ENCODE measurements at places on chromosomes 2 and 18.
A peak's percentile ranks its signal among the peaks of the same experiment; 100 is the strongest.

GRCh38 chr18:8912348-8913326, 189.9 kb upstream of the NDUFV2 start:
- DNase-seq = peak; percentile 5

DNA sequence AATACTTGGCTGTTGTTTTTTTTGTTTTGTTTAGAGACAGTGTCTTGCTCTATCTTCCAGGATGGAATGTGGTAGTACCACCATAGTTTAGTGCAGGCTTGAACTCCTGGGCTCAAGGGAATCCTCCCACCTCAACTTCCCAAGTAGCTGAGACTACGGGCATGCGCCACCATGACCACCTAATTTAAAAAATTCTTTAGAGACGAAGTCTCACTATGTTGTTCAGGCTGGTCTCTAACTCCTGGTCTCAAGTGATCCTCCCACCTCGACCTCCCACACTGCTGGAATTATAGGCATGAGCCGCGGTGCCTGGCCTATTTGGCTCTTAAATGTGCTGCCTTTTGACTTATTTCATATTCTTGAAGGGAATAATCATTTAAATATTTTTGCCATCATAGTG, 60.1 kb downstream of the PTPN4 start:
- no peak for DNase-seq

- peak; percentile 76 for DNase-seq
Observed at GRCh38 chr2:167196461-167197252, 308.4 kb downstream of the XIRP2 start.

DNA sequence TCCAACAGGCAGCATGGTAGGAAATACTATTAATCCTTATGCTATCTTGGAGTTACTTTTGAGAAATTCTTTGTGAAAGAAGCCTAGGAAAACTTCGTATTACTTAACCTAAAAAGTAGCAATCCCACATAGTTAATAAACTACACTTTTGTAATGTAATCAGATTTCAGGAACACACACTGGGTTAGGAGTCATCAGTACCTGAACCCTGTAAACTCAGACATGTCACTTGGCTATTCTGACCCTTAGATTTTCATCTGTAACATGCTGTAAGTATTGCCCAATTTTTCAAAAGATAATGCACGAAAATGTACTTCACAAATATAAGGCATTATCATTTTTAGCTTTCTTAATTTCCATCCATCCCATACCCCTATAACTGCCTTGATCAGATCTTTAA, 39.0 kb downstream of the KIDINS220 start:
- DNase-seq = no peak

DNA sequence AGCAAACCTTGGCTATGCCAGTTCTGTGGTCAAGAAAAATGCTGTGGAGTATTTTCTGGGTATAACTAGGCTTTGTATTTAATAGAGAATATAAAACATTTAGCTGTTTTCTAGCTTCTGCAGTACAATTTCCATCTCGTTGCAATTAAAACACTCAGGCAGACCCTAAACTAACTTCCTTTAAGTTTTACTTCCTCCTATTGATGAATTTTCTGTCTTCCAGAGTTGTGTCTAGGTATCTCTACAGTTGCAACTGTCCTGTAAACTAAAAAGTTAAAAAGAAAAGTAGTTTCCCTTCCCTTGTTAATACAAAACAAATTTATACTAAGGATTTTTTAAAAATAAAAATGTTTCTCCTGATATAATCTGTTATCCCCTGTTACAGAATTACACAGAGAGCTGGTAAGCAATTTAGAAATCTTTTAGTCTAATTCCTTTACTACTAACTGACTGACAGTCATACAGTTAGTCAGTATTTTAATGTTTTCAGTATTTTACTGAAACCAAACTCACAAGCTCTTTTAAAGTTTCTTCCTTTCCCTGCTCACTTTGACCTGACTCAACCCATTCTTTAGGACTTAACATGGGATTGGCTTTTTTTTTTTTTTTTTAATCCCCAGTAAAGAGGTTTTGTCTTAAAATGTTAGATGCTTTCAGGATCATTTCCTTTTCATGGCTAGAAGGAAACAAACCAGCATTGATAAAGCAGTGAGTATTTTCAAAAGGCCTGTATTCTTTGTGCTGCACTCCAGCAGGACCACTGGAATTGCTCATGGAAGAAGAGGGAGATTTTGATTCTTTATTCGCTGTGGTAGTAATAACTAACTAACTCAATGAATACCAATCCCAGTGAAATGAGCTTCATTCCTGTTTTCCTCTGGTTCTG, 22.9 kb downstream of the ITGAV start:
- no peak for DNase-seq

DNA sequence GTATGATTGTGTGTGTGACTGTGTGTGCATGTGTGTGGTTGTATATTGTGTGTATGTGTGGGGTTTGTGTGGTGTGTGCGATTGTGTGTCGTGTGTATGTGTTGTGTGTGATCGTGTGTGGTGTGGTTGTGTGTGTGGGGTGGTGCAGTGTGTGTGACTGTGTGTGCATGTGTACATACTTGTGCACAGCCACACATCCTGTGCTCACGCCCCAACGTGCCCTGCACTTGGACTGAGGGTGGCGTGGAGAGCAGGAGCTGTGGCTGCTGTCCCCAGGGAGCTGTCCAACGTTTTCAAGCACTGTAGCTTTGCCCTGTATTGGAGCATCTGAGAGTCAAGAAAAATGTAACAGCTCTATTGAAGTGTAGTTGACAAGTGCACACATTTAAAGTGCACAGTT, 243.2 kb upstream of the HDAC4 start:
- DNase-seq = no peak

DNA sequence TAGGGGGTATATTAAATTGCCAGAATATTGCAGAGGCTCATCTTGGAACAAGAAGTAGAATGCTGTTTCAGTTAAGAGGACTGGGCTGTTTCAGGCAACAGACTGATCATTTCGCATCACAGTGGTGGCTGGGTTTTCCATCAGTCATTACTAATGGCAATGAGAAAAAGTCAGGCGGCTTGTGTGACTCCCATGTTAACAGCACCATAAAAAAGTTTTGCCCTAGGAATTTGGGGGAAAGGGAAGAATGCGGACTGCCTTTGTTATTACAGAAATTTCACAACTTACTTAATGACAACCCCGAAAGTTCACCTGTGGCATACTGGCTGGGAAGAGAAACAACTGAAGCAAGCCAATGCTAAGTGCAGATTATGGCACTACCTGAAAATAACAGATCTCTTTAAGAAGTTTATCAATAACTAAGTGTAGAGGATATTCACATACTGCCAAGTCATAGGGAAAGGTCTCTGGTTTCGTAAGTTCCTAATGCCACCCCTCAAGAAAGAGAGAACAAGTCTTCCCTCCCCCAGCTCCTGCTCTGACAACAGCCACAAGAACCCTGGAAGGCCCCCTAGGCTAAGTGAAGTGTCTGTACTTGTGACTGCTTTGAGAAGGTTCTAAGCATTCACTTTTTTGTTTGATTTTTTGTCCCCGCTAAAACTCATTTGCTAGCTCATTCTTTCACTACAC, 40.5 kb upstream of the AP1S3 start:
- DNase-seq = no peak

DNA sequence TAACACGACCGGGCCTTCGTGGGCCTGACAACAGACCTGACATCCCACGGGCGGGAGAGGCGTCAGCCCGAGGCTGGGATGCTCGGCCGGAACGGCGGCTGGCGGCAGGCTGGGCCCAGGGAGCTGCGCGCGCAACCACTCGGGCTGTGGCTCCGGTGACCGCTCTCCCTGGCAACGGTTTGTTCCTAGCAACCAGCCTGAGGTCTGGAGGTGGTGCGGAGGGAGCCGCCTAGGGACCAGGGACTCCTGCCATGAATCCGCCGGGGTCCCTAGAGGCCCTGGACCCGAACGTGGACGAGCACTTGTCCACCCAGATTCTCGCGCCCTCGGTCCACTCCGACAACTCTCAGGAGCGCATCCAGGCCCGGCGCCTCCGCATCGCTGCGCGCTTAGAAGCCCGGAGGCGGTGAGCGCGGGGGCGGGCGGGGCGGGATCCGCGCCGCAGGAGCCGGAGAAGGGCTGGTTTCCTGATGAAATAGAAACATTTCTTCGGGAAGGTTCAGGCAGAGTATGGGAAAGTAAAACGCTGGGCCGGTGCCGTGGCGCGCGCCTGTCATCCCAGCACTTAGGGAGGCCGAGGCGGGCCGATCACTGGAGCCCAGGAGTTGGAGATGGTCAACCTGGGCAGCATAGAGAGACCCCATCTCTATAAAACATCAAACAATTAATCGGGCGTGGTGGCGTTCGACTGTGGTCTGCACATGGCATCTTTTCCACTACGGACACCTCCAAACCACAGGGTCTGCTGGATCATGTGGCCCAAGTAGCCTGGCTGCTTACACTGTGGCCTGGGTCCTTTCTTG, at the start of gene DRC1:
DRC1 (plus strand) TSS at position 182 of the 803 bp plus-strand sequence; CDS start at position 252, 70 bp downstream.
- peak; percentile 93 for DNase-seq

DNA sequence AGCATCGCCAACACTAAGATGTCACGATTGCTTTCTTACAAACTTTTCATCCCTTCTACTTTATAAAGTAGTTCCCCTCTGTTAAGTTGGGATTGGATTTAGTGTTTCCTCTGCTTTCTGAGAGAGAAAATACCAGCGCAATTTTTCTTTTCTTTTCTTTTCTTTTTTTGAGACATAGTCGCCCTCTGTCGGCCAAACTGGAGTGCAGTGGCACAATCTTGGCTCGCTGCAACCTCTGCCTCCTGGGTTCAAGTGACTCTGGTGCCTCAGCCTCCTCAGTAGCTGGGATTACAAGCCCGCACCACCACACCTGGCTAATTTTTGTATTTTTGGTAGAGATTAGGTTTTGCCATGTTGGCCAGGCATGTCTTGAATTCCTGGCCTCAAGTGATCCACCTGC, 9.0 kb downstream of the RELCH start:
- DNase-seq = no peak

- DNase-seq = peak; percentile 85
Observed at GRCh38 chr2:218010984-218011652, 8.3 kb upstream of the TNS1 start.

DNA sequence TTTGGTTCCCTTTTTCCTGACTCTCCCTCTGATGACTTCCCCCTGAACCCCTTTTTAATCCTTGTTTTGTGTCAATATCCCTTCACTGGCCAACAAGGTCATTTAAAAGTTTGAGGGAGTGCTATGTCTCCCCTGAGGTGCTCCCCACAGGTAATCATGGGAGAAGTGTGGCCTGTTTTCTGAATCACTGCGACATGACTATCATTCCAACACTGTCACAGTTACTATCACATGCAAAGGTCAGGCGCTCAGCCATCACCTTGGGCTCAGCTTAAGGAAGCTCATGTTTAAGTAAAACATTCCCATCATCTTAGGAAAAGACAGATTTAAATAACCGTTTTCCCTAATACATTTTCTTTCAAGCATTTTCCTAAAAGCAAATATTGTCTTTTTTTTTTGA, 20.9 kb upstream of the ACAA2 start:
- DNase-seq = no peak

DNA sequence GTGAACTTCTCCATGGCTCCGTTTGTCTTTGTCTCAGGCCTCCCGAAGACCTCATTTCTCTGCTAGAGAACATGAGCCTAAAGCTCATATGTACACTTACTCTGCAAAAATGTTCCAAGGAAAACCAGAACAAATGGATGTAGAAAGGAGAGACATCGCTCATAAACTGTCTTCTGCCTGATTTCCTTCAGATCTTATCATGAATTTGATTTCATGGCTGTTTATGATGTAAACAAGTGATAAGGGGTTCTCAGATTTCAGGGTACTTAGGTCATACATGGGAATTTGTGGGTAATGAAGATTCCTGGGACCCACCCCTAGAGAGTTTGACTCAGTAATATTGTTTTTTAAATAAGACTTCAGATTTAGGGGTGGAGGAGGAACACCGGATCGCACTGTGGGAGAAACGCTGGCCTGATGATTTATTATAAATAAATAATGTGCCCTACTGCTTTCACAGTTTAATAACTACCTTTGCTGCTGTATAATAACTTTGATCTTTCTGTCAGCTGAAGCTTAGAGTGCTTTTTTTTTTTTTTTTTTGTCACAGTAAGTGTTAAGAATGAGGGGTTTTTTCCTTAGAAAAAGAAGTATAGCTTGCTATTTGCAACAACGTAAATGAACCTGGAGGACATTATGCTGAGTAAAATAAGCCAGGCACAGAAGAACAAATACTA, 14.9 kb downstream of the AOX1 start:
- no peak for DNase-seq

- DNase-seq = no peak
Observed at GRCh38 chr2:144668493-144669110, 148.7 kb upstream of the ZEB2 start.

DNA sequence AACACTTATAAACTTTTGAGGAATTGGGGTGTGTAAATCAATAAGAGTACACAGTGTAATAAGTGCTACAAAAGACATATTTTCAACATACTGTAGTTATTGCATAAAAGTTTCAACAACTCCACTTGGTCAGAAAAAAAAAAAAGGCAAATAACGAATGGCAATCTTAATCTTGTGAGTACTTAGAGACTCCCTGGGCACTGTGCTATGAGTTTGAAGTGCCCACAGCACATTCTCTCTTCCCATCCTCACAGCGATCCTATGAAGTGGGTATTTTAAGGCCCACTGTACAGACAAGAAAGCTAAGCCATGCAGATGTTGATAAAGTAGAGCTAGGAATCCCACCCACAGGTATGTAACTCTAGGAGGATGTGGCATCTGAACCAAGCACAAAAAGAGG, 112.3 kb downstream of the STK39 start:
- DNase-seq = no peak

GRCh38 chr18:55320424-55321264, 267.3 kb downstream of the TCF4 start:
- DNase-seq = no peak

DNA sequence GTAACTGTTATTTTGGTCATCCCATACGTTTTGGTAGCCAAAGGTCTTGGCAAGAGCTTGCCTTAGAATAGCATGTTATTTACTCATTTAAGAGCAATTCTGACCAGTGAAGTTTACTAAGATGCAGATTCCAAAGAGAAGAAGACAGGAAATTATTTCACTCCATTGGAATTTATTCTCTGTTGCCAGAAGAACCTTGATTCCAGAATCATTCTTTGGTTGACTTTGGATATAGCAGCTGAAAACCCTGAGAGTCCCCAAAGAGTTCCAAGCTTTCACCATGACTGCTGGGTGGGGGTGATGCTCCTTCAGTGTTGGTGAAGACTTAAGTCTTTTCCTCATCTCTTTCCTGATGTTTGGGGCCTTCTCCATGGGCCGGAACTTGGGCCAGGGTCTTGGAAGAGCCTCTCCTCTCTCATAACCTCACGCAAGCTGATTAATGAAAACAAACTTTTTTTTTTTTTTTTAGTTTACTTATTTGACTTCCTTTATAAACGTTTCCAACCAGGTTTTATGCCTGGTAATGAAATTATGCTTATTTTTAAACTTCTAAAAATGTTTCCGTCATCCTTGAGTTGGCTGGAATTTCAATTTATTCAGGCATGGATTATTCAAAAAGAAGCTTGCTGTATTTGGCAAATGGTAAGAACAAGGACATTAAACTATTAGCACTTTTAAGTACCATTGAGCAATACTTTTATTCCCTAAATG, 192.0 kb downstream of the MTX2 start:
- DNase-seq = no peak
